HAP-1 (cell line): ENCODE measurements at places on chromosomes 7 and 10.
A peak's percentile ranks its signal among the peaks of the same experiment; 100 is the strongest.

DNA sequence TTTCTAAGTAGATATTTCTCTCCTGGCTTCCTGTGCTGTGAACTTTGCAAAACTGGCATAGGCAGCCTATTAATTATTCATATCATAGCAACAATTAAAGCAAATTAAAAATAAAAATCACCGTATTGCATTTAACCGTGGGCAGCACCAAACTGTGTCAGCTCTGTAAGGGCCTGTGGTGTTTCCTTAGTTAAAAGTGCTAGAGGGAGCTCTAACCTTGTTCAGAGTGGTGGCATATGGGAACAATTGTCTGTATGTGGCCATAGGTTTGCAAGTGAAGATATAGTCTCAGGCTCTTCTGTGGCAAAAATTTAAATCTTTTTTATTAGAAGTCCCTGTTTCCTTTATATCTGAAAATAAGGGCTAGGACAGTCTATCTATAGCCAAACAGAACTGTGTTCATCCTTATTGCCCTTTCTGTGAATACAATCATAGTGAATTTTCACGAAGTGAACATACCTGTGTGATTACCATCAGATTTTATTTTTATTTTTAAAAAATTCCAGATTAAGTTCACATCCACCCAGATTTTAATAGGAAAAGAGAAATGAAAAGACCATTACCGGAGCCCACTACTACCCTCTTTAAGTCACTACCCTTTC is 92.6 kb downstream of the POLL start:
- peak; percentile 10 for DNase-seq

DNA sequence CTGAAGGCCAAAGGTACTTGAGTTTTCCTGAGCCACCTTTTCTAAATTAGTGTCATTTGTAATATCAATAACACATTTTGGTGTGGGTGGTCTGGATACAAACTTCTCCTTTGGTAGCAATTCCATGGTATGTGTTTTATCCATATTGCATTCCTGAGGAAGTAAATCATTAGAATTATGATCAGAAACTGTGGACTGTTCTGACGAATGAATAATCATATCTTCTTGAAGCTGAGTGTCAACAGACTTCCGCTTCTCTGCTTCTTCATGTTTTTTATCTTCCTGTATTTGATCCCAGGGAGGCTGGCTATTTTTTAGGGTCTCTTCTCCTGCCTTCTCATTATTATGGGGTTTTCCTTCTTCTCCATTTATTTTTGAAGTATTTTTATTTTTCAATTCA is 81.4 kb downstream of the NRBF2 start:
- DNase-seq = no peak

GRCh38 chr7:151503902-151504714 is 15.6 kb downstream of the RHEB start:
- DNase-seq = no peak

DNA sequence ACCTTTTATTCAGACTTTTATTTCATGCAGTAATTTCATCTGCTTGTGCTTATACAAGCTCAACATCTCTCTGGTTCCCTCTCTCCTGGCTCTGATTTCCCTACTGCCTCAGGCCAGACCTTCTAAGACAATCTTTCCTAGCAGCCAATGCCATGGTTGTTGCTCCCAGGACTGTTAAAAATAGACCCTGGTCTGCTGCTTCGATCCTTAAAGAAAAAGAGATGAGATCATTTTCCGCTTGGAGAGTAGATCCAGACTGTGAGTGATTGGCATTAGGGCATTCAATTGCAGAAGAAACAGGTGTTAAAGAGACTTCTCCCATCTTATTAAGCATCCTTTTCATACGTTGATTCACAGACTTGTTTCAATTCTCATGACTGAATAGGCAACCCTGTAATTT is 68.4 kb upstream of the ITGB1 start:
- no peak for DNase-seq

DNA sequence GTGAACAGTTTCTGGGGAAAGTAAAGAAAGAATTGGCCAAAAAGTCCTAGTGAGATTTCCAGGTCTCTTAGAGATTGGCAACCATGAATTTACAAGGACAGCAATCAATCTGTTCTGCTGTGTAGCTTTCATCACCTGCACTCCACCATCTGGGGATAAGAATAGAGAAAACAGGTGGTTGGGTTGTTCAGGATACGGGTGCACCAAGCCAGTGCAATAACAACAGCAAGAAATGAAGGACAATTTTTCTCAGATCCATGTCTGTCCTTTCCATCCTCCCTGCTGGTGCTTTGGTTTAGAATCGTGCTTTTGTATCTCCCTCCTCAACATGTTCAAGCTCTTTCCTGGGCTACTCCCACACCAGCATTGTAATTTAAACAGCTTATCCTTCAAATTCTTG is 787.7 kb downstream of the GRID1 start:
- DNase-seq = no peak

GRCh38 chr10:71747551-71748523 is 25.5 kb downstream of the VSIR start:
- DNase-seq = no peak

DNA sequence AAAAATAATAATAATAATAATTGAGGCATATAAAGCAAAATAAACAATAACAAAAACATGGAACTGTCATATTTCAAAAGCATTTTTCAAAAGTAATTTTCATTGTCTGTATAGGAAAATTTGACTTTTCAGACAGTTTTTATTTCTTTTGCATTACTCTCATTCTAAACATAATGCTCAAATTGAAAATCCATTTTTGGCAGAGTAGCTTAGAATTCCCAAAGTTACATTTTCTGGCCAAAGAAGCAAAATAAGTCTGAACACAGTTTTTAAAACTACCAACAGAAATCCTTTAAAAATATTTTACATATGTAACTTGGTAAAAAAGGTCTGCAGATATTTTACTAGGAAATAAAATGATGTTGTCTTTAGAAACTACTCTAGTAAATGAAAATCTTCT is 535.4 kb downstream of the ANKRD7 start:
- no peak for DNase-seq

DNA sequence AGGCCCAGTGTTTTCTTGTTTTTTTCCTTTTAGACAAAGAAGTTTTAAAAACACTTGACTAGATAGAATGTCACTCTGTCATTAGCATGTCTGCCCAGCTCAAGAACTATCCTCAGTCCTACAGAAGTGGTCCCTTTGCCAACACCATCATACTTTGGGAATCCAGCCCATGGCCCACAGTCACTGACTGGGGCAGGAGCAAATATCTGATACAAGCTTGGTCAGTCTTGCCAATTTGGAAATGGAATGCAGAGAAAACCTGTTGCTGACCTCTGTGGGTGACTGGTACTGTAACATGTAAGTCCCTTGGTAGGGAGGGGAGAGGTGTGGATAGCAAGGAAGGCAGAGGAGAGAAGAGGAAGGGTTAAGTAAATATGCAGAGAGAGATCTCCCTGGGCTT is 47.8 kb downstream of the IPMK start:
- no peak for DNase-seq

DNA sequence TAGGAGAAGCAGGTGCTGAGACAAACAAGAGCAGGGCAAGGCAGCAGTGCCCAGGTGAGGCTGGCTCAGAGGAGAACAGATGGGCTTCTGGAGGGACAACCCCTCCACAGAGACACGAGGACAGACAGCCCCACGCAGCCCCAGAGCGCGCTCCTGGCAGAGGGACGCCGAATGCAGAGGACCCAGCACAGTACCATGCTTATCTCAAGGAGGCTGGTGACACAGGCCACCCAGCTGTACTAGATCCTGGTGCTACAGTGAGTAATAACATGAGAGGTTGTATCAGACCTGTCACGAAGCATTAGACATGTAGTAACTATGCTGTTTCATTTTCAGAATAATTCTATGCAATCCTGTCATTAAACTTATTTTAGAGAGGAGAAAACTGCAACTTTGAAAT is 60.4 kb upstream of the NCAPG2 start:
- DNase-seq = no peak

- no peak for DNase-seq
Measured at GRCh38 chr10:29598851-29599311, 35.9 kb downstream of the SVIL start.

GRCh38 chr7:15719311-15719710 is 32.8 kb upstream of the MEOX2 start:
- DNase-seq = no peak

GRCh38 chr10:536371-536925 is 153.0 kb downstream of the DIP2C start:
- no peak for DNase-seq

DNA sequence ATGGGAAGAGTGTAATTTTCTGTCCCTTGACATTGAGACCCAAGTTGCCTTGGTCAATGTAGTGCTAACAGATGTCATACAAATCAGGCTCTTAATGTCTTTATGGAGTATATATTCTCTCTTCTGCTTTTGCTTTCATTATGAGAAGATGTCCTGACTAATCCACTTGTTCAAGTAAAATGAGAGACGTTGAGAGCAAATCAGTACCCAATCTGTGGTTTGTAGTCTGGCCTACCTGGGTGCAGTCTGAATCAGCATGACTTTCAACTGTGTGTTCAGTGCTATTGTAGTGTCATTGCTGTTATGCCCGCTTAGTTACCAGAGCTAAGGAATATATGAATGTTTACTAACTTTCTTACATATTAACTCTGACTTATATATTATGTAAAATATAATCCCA is 612.4 kb downstream of the ANKRD7 start:
- DNase-seq = no peak

DNA sequence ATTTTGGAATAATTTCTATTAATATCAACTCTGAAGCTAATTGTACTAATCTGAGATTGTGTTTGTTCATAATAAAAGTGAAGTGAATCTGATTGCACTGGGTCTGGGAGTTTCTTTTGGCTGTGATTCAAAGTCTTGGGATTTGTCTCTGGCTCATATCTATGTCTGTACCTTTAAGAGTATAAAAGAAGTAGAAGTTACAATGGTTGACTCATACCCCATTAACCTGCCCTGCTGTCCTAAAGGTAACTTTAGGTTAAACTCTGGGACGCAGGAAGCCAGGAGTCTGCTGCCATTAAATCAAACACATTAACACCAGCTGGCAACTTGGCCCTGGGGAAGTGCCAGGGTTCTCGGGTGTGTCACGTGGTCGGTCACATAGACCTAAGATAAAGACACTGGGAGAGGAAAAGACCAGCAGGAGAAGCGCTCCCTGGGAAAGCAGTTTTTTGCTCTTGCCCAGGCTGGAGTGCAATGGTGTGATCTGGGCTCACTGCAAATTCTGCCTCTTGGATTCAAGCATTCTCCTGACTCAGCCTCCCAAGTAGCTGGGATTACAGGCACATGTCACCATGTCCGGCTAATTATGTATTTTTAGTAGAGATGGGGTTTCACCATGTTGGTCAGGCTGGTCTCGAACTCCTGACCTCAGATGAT is 17.8 kb downstream of the SCD start:
- peak; percentile 33 for DNase-seq

- no peak for DNase-seq
Measured at GRCh38 chr10:122733931-122734665, 34.5 kb upstream of the C10orf120 start.

DNA sequence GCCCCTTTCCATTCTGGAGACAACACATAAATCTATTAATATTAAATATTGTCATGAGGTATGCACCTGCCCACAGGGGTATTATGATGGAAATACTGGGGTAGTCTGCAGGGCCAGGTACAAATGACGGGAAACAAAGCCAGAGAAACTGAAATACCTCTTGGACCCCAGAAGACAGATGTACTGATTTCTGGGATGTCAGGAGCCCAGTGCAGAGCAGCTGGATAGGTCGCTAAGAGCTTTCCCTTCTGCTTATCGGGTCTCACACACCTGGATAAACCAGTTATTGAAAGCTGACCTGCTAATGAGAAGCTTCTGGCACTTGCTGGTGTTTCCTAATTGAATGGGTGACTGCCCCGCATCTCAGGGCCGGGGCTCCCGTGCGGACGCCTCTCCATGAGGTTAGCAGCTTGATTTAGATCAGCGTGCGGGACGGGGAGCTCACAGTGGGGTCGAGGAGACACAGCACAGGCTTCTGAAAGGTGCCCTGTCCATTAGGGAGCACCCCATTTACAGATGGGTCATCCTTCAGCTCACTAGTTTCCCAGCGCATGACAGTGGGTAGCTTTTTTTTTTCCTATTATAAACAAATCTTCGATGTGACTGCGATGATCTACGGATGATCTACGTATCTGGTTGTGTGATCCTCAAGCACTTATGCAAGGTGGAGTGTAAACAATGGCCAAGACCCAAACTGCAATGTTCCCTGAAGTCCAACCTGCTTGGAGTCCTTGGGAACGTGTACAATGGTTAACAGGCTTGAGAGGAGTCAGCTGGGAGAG is 1.5 kb upstream of the INSIG1 start:
- DNase-seq = no peak

GRCh38 chr7:157359581-157359980 is 22.8 kb downstream of the DNAJB6 start:
- no peak for DNase-seq

- no peak for DNase-seq
Measured at GRCh38 chr10:130928306-130928705, 383.2 kb downstream of the TCERG1L start.

DNA sequence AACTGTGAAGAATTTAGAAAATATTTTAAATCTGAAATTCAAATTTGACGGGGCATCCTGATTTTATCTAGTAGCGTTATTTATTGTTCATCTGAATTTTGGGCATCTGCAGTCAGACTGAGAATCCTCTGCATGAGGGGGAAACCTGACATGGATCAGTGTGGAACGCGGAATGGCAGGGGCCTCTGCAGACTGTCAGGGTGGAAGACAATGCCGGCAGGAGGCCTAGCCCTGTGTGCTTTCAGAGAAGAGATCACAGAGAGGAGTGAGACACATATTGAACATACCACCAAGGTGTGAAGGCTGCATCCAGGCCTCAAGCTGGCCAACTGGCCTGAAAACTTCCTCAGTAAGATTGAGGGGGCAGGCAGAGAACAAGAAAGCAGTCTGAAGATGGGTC is 921.1 kb upstream of the GHITM start:
- DNase-seq = no peak

GRCh38 chr7:133688483-133689239 is 435.8 kb downstream of the EXOC4 start:
- DNase-seq = no peak

GRCh38 chr10:87740254-87740655 is 77.8 kb downstream of the ATAD1 start:
- no peak for DNase-seq

DNA sequence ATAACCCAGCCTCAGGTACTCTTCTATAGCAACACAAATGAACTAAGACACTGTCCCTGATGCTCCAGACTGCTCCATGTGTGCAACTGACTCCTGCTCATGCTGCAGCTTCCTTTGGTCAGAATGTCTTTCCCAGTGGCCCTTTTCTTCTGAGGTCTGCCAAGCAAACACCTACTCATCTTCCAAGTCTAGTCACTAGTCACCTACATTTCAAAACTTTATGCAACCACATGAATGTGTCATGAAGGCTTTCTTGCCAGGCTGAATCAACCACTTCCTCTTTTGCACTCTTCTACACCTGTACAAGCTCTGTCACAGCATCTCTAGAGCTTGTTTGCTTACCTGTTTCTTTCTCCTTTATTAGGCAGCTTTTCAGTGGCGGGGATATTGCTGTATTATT is 75.8 kb downstream of the LSMEM1 start:
- no peak for DNase-seq

- no peak for DNase-seq
Measured at GRCh38 chr10:71209731-71210541, 2.4 kb upstream of the UNC5B start.

GRCh38 chr10:104307576-104308438 is 30.5 kb downstream of the ITPRIP start:
- no peak for DNase-seq

- DNase-seq = no peak
Measured at GRCh38 chr7:132373041-132373440, 203.2 kb downstream of the PLXNA4 start.

- DNase-seq = no peak
Measured at GRCh38 chr7:2972835-2973161, 70.9 kb downstream of the CARD11 start.

- DNase-seq = no peak
Measured at GRCh38 chr10:88525371-88526069, 57.6 kb downstream of the RNLS start.

GRCh38 chr7:19202599-19202998 is 57.4 kb upstream of the FERD3L start:
- no peak for DNase-seq
